Peyer's patch (tissue), 4 donors: ENCODE measurements at places on chromosomes 2 and 18. TPM values are rescaled to one million over a fixed set of nuclear protein-coding genes. Genes with fewer than 3 reads are reported as not detected.
A peak's percentile ranks its signal among the peaks of the same experiment; 100 is the strongest.

Gene DYNAP
- not detected for total RNA-seq

Gene EMILIN1
- total RNA-seq = 9.4 TPM

Gene TTR
- total RNA-seq = not detected

DNA sequence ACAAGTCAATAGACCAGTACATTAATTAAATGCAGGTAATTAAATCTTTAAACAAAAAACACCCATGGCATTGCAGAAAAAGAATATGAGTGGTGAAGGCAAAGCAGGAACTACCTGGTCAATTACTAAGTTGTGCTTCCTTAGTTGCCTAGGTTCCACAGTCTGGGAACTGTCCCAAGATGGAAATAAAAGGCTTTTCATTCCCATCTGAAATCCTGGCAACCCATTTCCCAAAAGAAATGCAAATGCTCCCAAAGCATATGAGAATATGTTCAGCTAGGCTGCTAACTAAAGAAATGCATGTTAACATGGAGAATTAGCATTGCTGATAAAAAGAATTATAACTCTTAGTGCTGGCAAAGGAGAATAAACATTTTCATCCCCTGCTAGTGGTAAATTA, 177.8 kb downstream of the TMEM163 start:
- H3K27ac ChIP-seq = no peak overlapping the region
- H3K4me1 ChIP-seq = no peaks in the 10 kb centered on the region
- H3K27me3 ChIP-seq = no peaks in the 10 kb centered on the region
- DNase-seq = no peak
- H3K4me3 ChIP-seq = no peak overlapping the region
- no peaks in the 10 kb centered on the region for H3K36me3 ChIP-seq

DNA sequence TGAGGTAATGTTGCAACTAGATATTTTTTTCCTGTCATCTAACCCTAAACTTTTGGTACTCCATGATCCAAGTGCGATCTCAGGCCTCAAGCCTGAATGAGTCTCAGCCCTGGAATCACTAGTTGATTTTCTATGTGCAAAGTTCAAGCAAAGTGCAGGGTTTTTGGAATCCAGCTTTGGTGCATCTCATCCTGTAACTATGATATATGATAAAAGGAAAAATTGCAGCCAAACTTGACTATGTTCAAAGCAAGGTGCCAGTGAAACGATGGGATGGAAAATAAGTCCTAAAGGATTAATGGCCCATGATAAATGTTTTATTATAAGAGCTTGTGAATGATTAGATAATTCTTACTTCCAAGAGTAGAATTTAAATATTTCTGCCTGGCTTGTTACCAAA, 78.9 kb upstream of the NT5C1B start:
- H3K27me3 ChIP-seq = no peaks in the 10 kb centered on the region
- H3K27ac ChIP-seq = no peak overlapping the region
- no peaks in the 10 kb centered on the region for H3K36me3 ChIP-seq
- no peak overlapping the region for H3K4me3 ChIP-seq
- no peaks in the 10 kb centered on the region for H3K4me1 ChIP-seq

DNA sequence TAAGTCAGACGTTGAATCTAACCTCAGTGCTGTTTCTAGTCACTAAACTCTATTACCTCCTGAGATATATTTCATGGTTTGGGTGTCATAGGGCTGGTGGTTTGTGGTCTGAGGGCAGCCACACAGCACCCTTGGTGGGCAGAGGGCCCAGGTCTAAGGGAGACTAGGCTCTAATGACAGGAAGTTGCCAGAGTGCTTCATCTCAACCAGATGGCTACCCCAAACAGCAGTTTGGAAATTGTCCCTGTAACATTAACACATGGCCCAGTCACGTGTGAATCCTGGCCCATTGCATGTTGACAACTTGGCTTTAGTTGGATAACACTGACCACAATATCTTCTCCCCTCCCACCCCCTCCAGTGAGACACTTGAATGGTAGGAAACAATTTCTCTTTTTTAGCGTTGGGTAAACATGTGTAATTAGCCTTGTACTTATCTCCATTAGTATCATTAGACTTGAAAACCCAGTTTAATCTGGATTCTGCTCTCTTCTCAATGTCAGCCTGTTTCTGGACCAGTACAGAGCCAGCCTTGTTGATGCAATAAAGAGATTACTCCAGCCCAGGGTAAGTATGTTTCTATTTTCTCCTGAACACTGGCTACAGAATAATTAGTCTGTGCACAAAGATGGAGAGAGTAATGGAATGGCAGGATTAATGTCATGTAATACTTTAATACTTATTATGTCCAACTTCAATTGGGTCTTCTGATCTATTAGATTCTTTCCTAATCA, 187.8 kb upstream of the SIX3 start:
- no peak overlapping the region for H3K27ac ChIP-seq
- H3K27me3 ChIP-seq = no peaks in the 10 kb centered on the region
- no peak for DNase-seq
- no peaks in the 10 kb centered on the region for H3K36me3 ChIP-seq

GRCh38 chr2:207236156-207236935, 70.6 kb upstream of the KLF7 start:
- H3K4me3 ChIP-seq = no peak overlapping the region
- H3K36me3 ChIP-seq = no peaks in the 10 kb centered on the region
- H3K4me1 ChIP-seq = no peaks in the 10 kb centered on the region

DNA sequence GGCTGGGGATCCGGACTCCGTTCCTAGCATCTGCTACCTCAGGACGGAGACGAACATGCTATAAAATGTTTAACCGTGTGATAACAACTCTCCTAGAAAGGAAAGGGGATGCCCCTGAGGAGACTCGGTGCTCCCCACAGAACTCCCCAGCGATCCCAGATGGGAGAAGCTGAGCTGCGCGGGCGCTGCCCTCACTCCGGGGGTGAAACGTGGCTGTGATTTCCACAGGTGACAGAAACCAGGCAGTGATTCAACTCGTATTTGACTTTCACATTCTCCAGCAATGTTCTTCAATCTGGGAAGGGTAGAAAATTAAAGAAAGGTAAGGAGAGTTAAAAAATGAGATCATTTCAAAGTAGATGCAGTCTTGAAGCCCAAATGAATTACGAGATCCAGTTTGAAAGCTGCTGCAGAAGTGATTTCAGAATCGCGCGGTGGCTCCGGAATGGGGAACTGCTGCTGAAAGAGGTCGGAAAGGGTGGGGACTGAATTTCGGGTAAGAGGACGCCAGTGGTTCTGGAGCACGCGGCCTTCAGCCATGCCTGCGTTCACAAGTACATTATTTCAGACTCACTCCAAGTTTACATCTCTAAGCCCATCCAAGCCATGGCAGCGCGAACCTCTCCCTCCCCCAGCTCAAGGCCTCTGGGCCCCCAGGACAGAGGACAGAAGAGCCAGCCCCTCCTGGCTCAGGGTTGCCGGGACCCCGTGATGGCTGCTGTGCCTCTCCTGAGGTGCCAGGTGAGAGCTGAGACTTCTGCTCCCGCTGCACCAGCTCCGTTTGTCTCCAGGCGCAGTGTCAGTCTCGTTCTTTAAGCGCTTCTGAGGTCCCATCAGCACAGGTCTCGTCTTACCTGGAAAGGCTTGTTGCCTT, 39.5 kb downstream of the ADNP2 start:
- H3K4me3 ChIP-seq = peak overlapping the region; percentile 57
- no peak overlapping the region for H3K27ac ChIP-seq
- H3K27me3 ChIP-seq = no peaks in the 10 kb centered on the region
- no peak for DNase-seq

DNA sequence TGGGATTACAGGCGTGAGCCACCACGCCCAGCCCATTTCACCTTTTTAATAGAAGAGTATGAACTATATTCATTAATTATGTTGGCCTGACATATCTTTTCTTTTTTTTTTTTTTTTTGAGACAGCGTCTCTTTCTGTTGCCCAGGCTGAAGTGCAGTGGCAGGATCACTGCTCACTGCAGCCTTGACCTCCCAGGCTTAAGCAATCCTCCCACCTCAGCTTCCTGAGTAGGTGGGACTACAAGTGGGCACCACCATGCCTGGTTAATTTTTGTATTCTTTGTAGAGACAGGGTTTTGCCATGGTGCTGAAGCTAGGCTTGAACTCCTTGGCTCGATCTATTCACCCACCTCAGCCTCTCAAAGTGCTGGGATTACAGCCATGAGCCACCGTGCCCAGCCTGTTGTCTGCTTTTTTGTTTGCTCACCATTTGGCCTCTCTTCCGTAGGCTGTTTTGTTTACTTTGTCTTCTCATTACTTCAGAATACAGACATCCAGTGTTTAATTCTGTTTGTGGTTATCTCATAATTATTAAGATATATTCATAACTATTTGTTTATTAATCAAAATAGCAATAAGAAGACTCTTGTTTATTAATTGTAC, 16.3 kb upstream of the CDH2 start:
- no peak overlapping the region for H3K27ac ChIP-seq
- no peaks in the 10 kb centered on the region for H3K4me1 ChIP-seq
- H3K4me3 ChIP-seq = no peak overlapping the region
- DNase-seq = no peak
- H3K27me3 ChIP-seq = no peaks in the 10 kb centered on the region

- H3K27ac ChIP-seq = no peak overlapping the region
- H3K4me3 ChIP-seq = no peak overlapping the region
- no peaks in the 10 kb centered on the region for H3K4me1 ChIP-seq
- no peak for DNase-seq
- no peaks in the 10 kb centered on the region for H3K36me3 ChIP-seq
- no peaks in the 10 kb centered on the region for H3K27me3 ChIP-seq
Observed at GRCh38 chr2:180048251-180048650, 41.2 kb upstream of the CWC22 start.

DNA sequence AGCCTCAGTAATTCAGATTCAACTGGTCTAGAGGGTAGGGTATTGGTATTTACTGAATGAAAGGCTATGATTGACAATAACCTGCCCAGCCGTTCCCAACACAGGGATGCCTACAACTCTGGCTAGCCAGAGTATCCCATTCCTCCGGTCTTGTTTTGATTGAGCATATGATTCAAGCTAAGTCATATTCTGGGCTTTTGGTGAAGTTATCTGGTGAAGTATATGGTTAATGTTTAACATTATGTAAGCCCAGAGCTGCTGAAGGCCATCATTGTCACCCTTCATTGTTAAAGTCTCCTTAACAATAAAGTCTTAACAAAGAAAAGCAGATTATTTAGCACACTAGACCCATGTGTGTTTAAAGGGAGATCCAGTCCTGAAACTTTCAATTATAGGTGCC, 152.6 kb downstream of the EXOC6B start:
- DNase-seq = no peak
- no peaks in the 10 kb centered on the region for H3K4me1 ChIP-seq
- H3K27me3 ChIP-seq = no peaks in the 10 kb centered on the region

DNA sequence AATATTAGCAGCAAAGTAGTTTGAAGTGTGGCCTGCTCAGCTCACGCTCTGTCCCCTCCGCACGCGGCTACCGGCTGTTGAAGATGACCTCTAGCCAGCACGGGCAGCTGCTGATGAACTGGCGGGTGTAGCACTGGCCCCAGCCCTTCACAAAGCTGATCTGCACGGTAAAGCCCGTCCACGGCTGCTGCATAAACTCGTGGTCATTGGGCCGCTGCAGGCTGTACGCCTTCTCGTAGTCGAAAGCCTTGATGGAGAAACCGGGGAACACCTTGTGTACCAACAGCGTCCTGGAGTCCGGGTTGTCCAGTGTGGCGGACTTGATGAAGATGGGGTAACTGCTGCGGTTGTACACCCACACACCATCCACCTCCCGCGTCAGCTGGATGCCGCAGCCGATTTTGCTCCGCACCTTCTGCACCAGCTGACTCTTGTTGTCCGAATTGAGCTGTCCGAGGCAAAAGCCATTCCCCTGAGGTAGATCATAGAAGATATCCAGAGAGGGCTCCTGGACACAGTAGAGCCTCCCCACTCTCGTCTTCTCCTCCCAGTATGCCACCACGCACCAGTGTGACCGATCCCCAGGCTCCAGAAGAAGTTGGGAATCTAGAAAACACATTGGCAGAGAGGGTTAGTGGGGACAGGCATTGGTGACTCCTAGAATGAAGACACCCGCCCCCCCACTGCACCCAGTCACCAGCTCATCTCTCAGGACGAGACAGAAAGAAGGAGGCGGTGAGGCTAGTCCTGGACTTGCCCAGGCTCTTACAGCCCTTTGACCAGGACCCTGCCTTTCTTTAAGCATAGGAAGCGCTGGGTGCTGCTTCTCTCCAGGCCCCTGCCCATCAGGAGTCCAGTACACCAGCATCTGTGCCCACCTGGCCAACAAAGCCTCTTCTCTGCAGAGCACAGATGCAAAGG, 29.2 kb downstream of the SMAD7 start:
- peaks cover 52% of the 10 kb centered on the region for H3K4me1 ChIP-seq
- no peak overlapping the region for H3K27ac ChIP-seq
- H3K4me3 ChIP-seq = no peak overlapping the region
- H3K36me3 ChIP-seq = no peaks in the 10 kb centered on the region
- DNase-seq = peak; percentile 49
- no peaks in the 10 kb centered on the region for H3K27me3 ChIP-seq

DNA sequence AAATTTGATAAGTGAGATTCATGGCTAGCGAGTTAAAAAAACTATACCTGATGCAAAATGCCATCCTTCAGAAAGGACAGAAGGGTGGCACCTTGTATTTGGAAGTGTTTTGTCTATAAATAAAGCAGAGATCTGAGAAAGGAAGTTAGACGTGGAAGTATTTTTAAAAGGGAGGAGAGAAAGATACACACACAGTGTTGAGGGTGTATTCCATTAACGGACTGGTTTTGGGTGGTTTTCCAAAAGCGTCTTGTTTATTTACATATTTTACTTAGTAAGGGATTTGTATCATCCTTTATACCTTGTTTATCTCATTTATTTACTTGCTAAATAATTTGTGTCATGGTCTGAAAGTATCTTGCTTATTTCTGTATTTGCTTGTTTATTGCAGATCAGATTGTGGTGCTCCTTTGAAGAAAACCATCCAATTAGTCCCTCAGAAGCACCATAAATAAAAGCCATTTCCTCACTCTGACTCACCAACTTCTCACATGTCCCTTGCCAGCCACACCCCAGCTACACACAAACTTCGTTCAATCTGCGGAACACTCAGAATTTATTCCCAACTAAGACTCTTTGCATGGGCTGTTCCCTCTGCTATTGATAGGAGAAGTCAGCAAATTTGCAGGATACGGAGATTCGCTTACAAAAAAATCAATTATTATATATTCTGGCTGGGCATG, 90.8 kb downstream of the FAM124B start:
- H3K36me3 ChIP-seq = no peaks in the 10 kb centered on the region
- no peak overlapping the region for H3K4me3 ChIP-seq
- DNase-seq = no peak
- no peaks in the 10 kb centered on the region for H3K4me1 ChIP-seq
- H3K27ac ChIP-seq = no peak overlapping the region
